ENCODE measurements at places on chromosomes 11 and 22.

- DNase-seq: no peak
Observed at GRCh38 chr11:124123622-124124021, 8.4 kb downstream of the VWA5A start.

DNA sequence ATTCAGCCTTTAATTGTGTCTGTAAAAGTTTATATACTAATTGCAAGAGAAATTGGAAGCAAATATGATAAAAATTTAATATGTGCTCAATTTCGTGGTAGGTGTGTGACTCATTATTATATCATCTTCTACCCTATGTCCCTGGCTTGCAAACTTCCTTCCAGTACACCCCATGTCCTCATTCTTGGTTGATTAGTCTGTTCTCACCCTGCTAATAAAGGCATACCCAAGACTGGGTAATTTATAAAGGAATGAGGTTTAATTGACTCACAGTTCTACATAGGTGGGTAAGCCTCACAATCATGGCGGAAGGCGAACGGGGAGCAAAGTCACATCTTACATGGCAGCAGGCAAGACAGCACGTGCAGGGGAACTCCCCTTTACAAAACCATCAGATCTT, 11.9 kb downstream of the MRGPRX3 start:
- DNase-seq: no peak

DNA sequence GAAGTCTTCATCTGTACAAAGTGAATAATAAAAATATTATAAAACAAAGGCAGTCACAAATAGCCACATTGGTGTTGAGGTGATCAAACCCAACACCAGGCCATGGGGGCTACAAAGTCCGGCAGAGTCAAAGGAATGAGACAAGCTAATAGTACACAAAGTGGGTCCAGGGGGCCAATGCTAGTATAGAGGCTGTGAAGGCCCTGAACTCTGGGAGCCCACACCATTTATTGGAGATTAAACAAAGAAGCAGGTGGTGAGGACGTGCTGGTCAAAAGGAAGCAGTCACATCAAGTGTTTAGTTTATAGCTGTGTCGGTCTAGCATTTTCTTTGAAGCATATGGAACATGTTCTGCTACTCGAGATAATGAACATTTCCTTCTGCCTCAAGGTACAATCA, 58.6 kb upstream of the CCT8L2 start:
- DNase-seq: no peak

DNA sequence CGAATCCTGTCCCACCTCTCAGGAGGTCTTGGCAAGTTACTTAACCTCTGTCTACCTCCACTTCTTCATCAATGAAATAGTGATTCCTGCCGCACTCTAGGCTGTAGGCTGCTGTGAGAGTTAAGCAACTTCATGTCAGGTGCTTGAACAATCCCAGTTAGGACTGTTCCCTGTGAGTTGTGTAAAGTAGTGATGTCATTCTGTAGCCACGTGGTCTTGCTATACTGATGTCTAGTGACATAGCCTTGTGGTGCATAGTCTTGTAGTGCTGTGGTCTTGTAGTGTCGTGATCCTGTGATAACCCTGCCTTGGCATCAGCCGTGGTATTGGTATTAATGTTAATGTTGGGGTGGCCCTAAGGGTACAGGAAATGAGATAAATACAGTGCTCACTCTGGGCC, 30.3 kb upstream of the PRR5 start:
- DNase-seq: no peak

GRCh38 chr11:67267188-67268080, 1.2 kb downstream of the GRK2 start:
- DNase-seq: peak; percentile 29

- DNase-seq: no peak
Observed at GRCh38 chr11:64878223-64878493, 263 bp downstream of the EHD1 start.

DNA sequence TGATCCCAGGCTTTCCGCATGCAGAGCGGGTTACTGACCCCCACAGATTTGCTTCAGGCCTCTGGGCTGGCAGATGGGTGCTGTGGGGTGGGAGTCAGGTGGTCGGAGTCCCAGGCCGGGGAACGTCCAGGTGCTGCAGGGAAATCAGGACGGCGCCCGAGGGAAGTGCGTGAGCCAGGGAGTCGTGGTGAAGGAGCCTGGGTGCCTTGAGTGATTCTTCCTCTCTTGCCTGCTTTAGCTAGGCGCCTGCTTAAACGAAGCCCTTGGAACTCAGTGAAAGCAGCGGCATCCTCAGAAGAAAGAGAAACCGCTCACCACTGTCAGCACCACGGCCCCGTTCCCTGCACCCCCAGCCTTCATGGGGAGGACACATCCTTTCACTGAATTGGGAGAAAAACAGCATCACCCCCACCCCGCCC, 455.6 kb downstream of the BRD1 start:
- DNase-seq: no peak

DNA sequence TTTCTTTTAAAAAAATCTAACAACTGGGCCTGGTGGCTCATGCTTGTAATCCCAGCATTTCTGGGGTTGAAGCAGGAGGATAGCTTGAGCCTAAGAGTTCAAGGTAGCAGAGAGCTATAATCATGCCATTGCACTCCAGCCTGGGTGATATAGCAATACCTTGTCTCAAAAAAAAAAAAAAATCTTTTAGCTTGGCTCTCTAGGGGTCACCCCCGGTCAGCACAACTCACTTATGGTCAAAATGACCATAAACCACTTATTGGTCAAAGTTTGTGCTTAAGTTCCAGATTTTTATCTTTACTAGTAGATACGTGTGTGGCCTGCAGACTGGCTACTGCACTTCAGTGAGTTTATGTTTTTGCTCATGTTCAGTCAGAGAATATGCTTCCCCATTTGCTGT, 6.3 kb upstream of the SPDYC start:
- no peak for DNase-seq

GRCh38 chr11:57336111-57336666, 497 bp upstream of the SSRP1 start:
- DNase-seq: no peak

GRCh38 chr11:70105755-70106571, 27.8 kb downstream of the ANO1 start:
- no peak for DNase-seq

GRCh38 chr11:124676386-124676785, 2.7 kb downstream of the SPA17 start:
- DNase-seq: no peak

DNA sequence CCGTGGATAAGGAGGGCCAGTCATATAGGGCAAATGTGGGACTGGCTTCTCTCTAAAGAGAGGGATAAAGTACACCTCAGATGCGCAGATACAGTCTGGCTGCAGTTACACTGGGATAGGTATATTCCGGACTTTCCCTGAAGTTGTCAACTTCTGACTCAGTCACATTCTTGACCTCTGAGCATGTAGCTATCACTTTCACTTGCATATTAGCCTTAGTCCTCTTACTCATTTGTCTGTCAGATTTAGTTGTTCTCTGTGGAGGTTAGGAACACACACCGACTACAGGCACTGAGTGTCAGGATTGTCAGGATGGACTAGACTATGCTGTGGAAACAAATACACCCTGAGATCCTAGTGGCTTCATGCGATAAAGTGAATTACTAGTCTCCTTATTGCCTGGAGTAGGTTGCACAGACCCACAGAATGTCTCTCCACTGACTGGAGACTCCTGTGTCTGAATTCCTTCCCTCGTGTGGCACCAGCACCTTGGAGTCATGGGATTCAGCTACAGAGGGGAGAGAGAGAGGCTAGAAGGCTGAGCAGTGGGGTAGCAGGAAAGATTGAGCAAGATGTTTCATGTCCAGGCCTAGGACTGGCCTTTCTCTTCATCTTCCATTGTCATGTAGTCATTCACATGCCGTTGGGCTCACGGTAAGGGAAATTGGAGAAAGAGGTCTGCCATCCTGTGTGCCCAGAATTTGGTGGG, 654.3 kb downstream of the NTM start:
- DNase-seq: no peak

DNA sequence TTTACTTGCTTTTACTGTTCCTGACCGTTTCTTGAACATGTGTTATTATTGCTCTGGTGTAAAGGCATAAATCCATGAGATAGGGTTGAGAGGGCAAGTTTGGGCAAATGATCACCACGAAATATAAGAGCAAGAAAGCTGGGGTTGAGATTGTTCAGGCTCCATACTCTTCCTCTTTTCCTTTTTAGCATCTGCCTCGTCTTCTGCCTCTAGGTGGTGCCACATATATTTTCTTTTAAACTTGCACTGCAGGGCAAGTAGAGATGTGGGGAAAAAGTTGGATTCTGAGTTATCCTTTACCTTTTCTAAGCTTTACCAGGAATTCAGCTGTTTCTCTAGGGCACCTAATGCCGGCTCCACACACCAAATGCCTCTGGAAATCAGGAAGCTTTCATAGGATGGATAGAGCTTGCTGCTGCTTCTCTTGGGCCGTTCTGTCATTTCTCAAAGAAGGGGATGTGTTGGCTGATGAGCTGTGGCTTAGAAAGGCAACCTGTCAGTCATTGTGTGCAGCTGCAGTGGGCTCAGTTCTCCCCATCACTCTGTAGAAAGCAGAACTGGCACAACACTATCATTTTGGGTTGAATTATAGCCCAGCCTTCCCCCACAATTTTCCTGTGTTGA, 98.2 kb downstream of the LDLRAD3 start:
- no peak for DNase-seq

GRCh38 chr11:56842814-56843794, 94.6 kb upstream of the OR9G4 start:
- DNase-seq: no peak

GRCh38 chr11:116335891-116336290, 436.9 kb downstream of the BUD13 start:
- DNase-seq: no peak

DNA sequence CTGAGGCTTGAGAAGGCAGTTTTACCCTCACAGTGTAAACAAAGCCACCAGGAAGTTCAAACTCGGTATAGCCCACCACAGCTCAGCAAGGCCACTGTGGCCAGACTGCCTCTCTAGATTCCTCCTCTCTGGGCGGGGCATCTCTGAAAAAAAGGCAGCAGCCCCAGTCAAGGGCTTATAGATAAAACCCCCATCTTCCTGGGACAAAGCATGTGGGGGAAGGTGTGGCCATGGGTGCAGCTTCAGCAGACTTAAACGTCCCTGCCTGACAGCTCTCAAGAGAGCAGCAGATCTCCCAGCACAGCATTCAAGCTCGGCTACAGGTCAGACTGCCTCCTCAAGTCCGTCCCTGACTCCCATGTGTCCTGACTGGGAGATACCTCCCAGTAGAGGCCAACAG, 69.7 kb downstream of the TTC28 start:
- DNase-seq: no peak

DNA sequence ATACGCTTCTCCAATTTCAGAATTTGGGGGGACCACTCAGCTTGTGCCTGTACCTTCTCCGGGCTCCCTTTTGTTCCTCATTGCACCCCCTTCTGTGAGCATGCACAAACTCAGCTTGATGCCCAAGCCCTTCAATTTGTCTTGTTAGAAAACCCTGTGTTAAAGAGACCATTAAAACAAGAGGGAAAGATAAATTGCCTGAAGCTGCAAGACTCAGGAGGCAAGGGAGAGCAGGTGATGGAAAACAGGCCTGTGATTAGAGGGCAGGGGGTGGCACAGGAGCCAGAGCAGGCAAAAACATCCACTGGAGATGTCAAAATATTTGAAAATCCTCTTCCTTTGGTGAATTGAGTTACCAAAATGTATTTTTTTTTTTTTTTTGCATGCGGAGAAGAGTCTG, 121.7 kb downstream of the MIAT start:
- DNase-seq: no peak

GRCh38 chr11:111978028-111978771, 41.1 kb downstream of the DIXDC1 start:
- no peak for DNase-seq

DNA sequence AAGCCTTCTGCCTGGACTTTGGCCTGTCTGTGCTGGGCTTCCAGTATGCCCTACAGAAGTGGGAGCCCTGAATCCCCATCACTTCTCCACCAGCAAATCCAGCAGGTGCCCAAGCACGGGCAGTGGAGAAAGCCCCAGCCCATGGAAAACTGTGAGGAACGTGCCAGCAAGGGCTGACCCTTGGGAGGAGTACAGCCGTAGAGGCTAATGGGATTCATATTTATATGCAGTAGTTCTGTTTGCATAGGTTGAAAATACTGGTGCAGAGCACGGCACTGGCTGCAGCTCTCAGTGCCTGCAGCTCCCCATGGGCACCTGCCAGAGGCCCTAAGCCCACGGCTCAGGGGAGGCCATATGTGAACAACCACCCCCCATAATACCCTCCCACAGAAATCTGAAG, 10.1 kb downstream of the NAGA start:
- DNase-seq: no peak

GRCh38 chr22:50581950-50582492, 628 bp downstream of the CHKB start:
- no peak for DNase-seq

GRCh38 chr22:28560046-28560742, 119.4 kb downstream of the TTC28 start:
- DNase-seq: no peak

GRCh38 chr22:47094861-47095330, 332.4 kb downstream of the TBC1D22A start:
- DNase-seq: no peak

DNA sequence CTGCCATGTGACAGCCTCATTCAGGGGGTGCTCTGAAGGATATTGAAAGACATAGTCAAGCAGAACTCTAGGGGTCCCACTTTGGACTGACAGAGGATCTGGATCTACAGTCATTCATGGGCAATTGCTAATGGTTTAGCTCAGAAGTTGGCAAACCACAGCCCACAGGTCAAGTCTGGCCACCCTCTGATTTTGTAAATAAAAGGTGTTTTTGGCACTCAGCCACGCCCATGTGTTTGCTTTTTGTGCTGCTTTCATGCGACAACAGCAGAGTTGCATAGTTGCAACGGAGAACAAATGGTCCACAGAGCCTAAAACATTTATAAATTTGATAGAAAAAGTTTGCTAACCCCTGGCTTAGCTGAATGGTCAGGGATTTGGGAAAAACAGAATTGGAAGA, 41.7 kb downstream of the RPS6KA4 start:
- no peak for DNase-seq

GRCh38 chr11:112932593-112932992, 28.6 kb upstream of the NCAM1 start:
- no peak for DNase-seq

DNA sequence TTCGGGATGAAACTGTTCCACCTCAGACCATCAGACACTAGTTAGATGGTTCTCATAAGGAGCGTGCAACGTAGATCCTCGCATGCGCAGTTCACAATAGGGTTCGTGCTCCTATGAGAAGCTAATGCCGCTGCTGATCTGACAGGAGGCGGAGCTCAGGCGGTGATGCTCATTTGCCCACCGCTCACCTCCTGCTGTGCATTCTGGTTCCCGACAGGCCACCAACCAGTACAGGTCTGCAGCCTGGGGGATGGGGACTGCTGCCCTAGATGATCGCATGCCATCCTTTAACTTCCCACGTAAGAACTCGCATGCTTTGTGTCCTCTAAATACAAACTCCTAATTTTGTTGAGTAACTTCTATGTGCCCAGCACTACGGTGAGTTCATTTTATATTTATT, 62.6 kb downstream of the EFCAB6 start:
- DNase-seq: no peak

- peak; percentile 56 for DNase-seq
Observed at GRCh38 chr11:765025-765801, 12.1 kb downstream of the GATD1 start.

DNA sequence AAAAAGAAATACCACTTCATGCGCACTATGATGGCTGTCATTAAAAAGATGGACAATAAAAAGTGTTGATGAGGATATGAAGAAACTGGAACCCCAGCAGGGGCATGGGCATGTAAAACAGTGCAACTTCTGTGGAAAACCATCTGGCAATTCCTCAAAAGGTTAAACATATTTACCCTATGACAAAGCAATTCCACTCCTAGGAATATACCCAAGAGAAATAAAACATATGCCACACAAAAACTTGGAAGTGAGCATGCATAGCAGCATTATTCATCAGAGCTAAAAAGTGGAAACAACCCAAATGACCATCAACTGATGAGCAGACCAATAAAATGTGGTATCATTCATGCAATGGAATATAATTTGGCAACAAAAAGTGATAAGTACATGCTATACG, 50.1 kb downstream of the LRRC32 start:
- no peak for DNase-seq

All from T follicular helper cell (primary cell).